ENCODE measurements at places on chromosomes 16 and 17. TPM values are rescaled to one million over a fixed set of nuclear protein-coding genes. Genes with fewer than 3 reads are reported as not detected.
A peak's percentile ranks its signal among the peaks of the same experiment; 100 is the strongest.

- H3K4me1 ChIP-seq, result peaks cover 40% of the 10 kb centered on the region
- no peaks in the 10 kb centered on the region for H3K36me3 ChIP-seq
- peaks cover 36% of the 10 kb centered on the region for H3K27me3 ChIP-seq
Observed at GRCh38 chr16:77308163-77308561, 109.0 kb downstream of the SYCE1L start.

- no peak overlapping the region for H3K27ac ChIP-seq
- no peak for DNase-seq
- H3K4me3 ChIP-seq, result no peak overlapping the region
- H3K27me3 ChIP-seq, result peaks cover under 1% of the 10 kb centered on the region
- peaks cover 12% of the 10 kb centered on the region for H3K4me1 ChIP-seq
Observed at GRCh38 chr17:65712383-65713267, 151.2 kb upstream of the AXIN2 start.

GRCh38 chr16:84050316-84050715 lies 7.7 kb upstream of the SLC38A8 start:
- H3K27ac ChIP-seq, result no peak overlapping the region
- H3K4me1 ChIP-seq, result no peaks in the 10 kb centered on the region
- no peak overlapping the region for H3K4me3 ChIP-seq
- no peaks in the 10 kb centered on the region for H3K27me3 ChIP-seq
- no peak for DNase-seq
- no peaks in the 10 kb centered on the region for H3K36me3 ChIP-seq

GRCh38 chr16:89012622-89012995 lies 35.6 kb upstream of the CBFA2T3 start:
- no peak for DNase-seq
- no peaks in the 10 kb centered on the region for H3K4me1 ChIP-seq
- H3K27ac ChIP-seq, result no peak overlapping the region

DNA sequence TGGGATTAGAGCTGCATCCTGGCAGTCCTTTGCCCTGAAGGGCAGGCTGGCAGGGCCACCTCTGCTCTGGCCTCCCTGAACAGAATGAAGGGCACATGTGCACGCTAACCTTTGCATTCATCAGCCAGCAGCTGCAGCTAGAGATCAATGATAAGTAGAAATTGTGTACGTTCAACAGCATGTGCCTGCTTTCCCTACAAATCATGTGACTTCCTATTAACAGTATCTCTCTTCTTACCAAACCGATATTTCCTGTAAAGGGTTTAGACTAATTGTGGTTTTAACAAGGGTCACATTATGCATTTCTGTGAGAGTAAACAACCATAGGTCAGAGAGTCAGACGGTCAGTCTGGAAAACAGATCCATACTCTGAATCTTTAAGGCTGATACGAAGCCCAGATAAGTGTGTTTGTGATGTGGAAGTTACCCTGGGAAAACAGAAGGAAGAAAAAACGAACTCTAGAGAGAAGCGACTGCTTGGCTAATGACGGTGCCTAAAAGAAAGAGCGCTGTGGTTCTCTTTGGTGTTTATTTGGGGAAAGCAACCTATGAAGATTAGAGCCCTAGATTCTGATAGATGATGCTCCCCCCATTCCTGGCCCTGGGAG lies 219.4 kb downstream of the MAF start:
- peak overlapping the region; percentile 58 for H3K4me3 ChIP-seq
- H3K4me1 ChIP-seq, result peaks cover 24% of the 10 kb centered on the region
- peaks cover 4% of the 10 kb centered on the region for H3K36me3 ChIP-seq
- DNase-seq, result no peak
- peak overlapping the region; percentile 2 for H3K27ac ChIP-seq

DNA sequence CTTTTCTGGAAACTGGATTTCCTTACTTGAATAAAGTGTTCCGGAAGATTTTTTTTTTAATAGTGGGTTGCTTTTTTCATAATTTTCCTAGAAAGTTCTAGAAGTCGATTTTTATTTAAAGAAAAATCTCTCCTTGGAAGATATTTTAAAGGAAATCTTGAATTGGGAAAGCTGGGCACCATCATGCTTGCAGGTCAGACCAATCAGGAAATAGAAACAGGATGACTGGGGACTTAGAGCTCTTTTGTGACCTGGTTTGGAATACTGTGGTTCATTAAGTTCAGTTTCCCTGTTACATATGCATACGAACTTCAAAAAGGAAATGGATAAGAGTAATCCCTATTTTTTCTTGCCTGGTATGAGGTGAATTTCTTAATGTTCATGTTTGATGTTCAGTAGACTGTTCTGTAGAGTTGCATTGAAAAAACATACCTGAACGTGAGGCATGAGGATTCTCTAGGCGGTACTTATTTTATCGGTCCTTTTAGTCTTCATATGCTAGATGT lies 1.2 kb downstream of the NFATC3 start:
- no peak for DNase-seq
- H3K27me3 ChIP-seq, result no peaks in the 10 kb centered on the region
- peaks cover 2% of the 10 kb centered on the region for H3K36me3 ChIP-seq
- H3K4me1 ChIP-seq, result peaks cover 68% of the 10 kb centered on the region
- H3K27ac ChIP-seq, result peak overlapping the region; percentile 89

- no peaks in the 10 kb centered on the region for H3K36me3 ChIP-seq
- H3K27ac ChIP-seq, result no peak overlapping the region
- H3K4me1 ChIP-seq, result peaks cover 19% of the 10 kb centered on the region
- no peak for DNase-seq
- H3K27me3 ChIP-seq, result peaks cover 24% of the 10 kb centered on the region
Observed at GRCh38 chr17:38742411-38743308, 5.5 kb downstream of the PCGF2 start.

DNA sequence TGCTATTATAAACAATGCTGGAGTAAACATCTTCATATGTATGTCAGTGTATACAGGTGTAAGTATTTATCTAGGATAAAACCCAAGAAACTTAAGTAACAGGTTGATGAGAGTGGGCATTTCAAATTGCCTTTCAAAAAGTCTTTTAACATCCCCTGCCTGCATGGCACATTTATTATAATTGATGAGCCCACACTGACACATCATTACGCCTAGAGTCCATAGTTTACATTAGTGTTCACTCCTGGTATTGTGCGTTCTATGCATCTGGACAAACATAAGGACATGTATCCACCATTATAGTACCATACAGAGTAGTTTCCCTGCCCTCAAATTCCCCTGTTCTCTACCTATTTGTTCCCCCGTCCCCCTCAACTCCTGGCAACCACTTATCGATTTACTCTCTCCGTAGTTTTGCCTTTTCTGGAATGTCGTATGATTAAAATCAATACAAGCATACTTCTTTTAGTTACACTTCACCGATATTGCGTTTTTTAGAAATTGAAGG lies 53.7 kb downstream of the NACA2 start:
- DNase-seq, result no peak
- H3K27ac ChIP-seq, result no peak overlapping the region

Gene IKZF3
- 70.7 TPM for total RNA-seq

GRCh38 chr16:88809676-88810165 lies 2.0 kb downstream of the APRT start:
- H3K27ac ChIP-seq, result no peak overlapping the region
- no peaks in the 10 kb centered on the region for H3K27me3 ChIP-seq
- H3K4me3 ChIP-seq, result peak overlapping the region; percentile 98
- DNase-seq, result no peak

DNA sequence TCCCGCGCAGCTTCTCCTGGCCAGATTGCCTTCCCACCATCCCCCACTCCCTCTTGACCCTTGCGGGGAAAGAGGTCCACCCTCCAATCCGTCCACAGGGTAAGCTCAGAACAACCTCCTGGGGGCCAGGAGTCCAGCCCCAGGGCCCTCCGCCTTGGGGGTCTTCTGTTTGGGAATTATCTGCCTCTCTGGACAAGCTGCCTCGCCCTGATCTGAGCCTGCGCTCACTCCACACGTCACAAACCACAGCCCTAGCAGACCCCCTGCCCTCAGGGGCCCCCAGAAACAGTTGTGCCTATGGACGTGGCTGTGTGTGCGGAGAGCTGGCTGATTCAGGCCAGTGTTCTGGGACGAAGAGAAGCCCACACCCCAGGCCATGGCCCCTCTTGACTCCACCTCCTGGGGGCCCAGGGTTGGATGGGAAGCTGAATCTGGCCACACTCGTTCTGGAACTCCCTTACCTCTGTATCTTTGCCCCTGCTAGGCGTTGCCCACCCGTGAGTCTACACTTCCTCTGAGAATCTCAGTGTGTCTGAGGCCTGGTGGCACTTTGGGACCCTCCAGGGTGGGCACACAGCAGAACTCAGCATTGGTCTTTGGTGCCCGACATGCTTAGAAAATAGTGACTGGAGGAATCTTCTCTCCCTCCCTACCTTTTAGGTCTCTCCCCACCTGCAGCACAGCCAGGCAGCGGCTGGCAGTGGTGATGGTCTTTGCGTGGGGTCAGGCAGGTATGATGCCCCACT lies 119.9 kb upstream of the SMURF2 start:
- H3K27ac ChIP-seq, result no peak overlapping the region
- peaks cover 23% of the 10 kb centered on the region for H3K4me1 ChIP-seq
- H3K36me3 ChIP-seq, result no peaks in the 10 kb centered on the region
- no peak for DNase-seq
- peak overlapping the region; percentile 50 for H3K4me3 ChIP-seq

GRCh38 chr16:89561142-89561883 lies 831 bp downstream of the RPL13 start:
- H3K27me3 ChIP-seq, result no peaks in the 10 kb centered on the region
- H3K4me3 ChIP-seq, result peak overlapping the region; percentile 100
- peaks cover 66% of the 10 kb centered on the region for H3K4me1 ChIP-seq
- no peak for DNase-seq

Gene SEZ6
- total RNA-seq, result not detected

DNA sequence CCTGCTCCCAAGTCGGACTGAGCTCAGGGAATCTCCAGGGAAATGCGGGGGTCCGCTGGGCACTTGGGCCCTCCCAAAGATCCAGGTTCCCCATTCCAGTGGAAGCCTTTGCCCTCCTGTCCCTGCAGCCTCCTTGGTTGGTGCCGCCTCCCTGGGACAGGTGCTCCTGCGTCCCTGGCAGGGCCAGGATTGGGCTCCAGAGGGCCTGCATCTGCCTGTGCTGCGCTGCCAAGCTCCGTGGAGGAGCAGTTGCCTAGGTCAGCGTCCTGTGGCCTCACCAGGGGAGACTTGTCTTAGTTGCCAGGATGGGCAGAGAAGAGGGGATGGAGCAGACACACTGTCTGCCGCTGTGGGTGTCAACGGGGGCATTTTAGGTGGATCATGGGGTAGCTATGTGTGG lies 67.1 kb downstream of the MSI2 start:
- no peaks in the 10 kb centered on the region for H3K27me3 ChIP-seq
- no peak overlapping the region for H3K27ac ChIP-seq
- no peak for DNase-seq
- H3K36me3 ChIP-seq, result peaks cover 2% of the 10 kb centered on the region
- H3K4me1 ChIP-seq, result peaks cover 25% of the 10 kb centered on the region

Gene SLC13A2
- not detected for total RNA-seq

- peaks cover 17% of the 10 kb centered on the region for H3K27me3 ChIP-seq
- H3K27ac ChIP-seq, result no peak overlapping the region
- no peak overlapping the region for H3K4me3 ChIP-seq
- DNase-seq, result no peak
Observed at GRCh38 chr16:14958323-14958600, 16.6 kb upstream of the PDXDC1 start.

- no peak overlapping the region for H3K27ac ChIP-seq
- no peaks in the 10 kb centered on the region for H3K4me1 ChIP-seq
Observed at GRCh38 chr17:34769049-34769448, 189.7 kb downstream of the TMEM132E start.

Gene CPHXL2
- total RNA-seq, result not detected

- H3K27ac ChIP-seq, result peak overlapping the region; percentile 92
- H3K4me1 ChIP-seq, result peaks cover 64% of the 10 kb centered on the region
- H3K27me3 ChIP-seq, result no peaks in the 10 kb centered on the region
- peak; percentile 75 for DNase-seq
- H3K4me3 ChIP-seq, result peak overlapping the region; percentile 86
Observed at GRCh38 chr17:82859431-82860403, 19.9 kb upstream of the ZNF750 start.

GRCh38 chr17:17499402-17500145 lies 3.4 kb upstream of the RASD1 start:
- no peak overlapping the region for H3K27ac ChIP-seq
- peaks cover 7% of the 10 kb centered on the region for H3K27me3 ChIP-seq
- no peak for DNase-seq
- H3K4me1 ChIP-seq, result peaks cover 14% of the 10 kb centered on the region

GRCh38 chr17:3695129-3695722 lies 729 bp downstream of the P2RX5 start:
- H3K4me3 ChIP-seq, result peak overlapping the region; percentile 79
- no peaks in the 10 kb centered on the region for H3K27me3 ChIP-seq
- peaks cover 44% of the 10 kb centered on the region for H3K4me1 ChIP-seq

Gene ADCY9
- 18.6 TPM for total RNA-seq

DNA sequence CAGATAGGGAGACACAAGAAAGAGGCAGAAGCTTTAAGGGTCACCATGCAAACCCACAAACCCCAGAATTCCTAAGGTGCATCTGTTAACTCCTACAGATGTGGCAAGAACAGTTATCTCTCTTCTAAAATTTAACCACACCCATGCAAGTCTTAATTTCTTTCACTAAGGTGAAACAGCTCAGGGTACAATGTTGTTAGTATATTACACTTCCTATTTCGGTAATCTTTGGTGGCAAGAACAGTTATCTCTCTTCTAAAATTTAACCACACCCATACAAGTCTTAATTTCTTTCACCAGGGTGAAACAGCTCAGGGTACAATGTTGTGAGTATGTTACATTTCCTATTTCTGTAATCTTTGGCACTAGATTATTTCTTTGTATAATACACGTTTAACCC lies 6.6 kb downstream of the CCL23 start:
- H3K4me1 ChIP-seq, result no peaks in the 10 kb centered on the region
- H3K36me3 ChIP-seq, result no peaks in the 10 kb centered on the region
- H3K27me3 ChIP-seq, result peaks cover 13% of the 10 kb centered on the region
- no peak overlapping the region for H3K27ac ChIP-seq
- H3K4me3 ChIP-seq, result no peak overlapping the region

Gene CA4
- total RNA-seq, result not detected

GRCh38 chr16:81938326-81939163 lies 72.7 kb downstream of the SDR42E1 start:
- H3K4me1 ChIP-seq, result no peaks in the 10 kb centered on the region
- DNase-seq, result no peak
- no peak overlapping the region for H3K27ac ChIP-seq
- no peaks in the 10 kb centered on the region for H3K27me3 ChIP-seq

Gene PLA2G10
- total RNA-seq, result not detected

Gene ALOX15
- 0.26 TPM for total RNA-seq

GRCh38 chr16:14486520-14487303 lies 143.3 kb downstream of the PARN start:
- peaks cover 17% of the 10 kb centered on the region for H3K4me1 ChIP-seq
- H3K27me3 ChIP-seq, result no peaks in the 10 kb centered on the region
- no peak overlapping the region for H3K4me3 ChIP-seq
- no peak overlapping the region for H3K27ac ChIP-seq

DNA sequence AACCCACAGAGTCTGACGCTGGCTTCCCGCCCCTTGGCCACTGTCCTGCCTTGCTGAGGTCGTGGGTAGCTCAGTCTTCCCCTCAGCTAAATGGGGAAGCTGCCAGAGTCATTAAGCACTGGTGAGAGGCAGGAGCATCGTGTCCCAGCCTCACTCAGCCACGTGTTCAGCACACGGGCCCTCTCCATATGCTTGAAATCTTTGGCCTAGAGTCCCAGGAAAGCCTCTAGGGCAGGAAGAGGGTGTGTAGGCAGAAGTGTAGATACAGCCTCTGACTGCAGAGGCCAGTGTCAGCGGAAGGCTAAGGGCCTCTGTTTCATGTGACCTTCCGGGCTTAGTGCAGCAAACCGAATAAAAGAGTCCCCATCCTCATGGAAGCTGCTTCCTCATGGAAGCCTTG lies 4.1 kb downstream of the DHODH start:
- no peak overlapping the region for H3K4me3 ChIP-seq
- DNase-seq, result no peak
- H3K36me3 ChIP-seq, result peaks cover 5% of the 10 kb centered on the region
- H3K4me1 ChIP-seq, result peaks cover 33% of the 10 kb centered on the region

Gene NPIPB13
- 18.5 TPM for total RNA-seq
